ENCODE measurements at places on chromosomes 16 and 17. TPM values are rescaled to one million over a fixed set of nuclear protein-coding genes. Genes with fewer than 3 reads are reported as not detected.
A peak's percentile ranks its signal among the peaks of the same experiment; 100 is the strongest.

Gene MAF
- total RNA-seq = 106 TPM

Gene IGF2BP1
- total RNA-seq = not detected

Gene KRT34
- not detected for total RNA-seq

Gene CASKIN1
- not detected for total RNA-seq

Gene XAF1
- total RNA-seq = 50.2 TPM

DNA sequence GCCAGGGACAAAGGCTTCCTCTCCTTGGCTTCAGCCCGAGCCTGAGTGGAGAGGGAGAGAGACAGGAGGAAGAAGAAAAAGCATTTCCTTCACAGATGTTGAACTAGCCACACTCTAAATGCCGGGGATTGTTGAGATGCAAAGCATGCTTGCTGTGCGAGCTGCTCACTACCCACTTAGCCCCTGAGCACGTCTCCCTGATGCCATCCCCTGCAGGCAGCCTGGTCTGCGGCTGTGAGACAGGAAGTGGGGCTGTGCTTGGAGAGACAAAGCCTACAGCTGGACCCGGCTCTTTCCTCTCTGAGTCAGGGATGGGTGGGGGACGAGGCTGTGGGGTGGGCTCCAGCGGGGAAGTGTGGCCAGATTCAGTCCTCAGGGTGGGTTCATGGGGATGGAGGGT, 13.7 kb downstream of the WNT9B start:
- no peaks in the 10 kb centered on the region for H3K4me1 ChIP-seq
- peaks cover 17% of the 10 kb centered on the region for H3K27me3 ChIP-seq
- H3K36me3 ChIP-seq = no peaks in the 10 kb centered on the region
- H3K4me3 ChIP-seq = no peak overlapping the region

GRCh38 chr17:80738020-80738808, 193.6 kb downstream of the RPTOR start:
- H3K36me3 ChIP-seq = peaks cover 7% of the 10 kb centered on the region
- no peaks in the 10 kb centered on the region for H3K27me3 ChIP-seq
- no peak overlapping the region for H3K4me3 ChIP-seq

- H3K4me3 ChIP-seq = peak overlapping the region; percentile 40
- H3K4me1 ChIP-seq = peaks cover 12% of the 10 kb centered on the region
- no peaks in the 10 kb centered on the region for H3K27me3 ChIP-seq
- H3K36me3 ChIP-seq = no peaks in the 10 kb centered on the region
Observed at GRCh38 chr17:57045868-57046704, 39.0 kb upstream of the AKAP1 start.

DNA sequence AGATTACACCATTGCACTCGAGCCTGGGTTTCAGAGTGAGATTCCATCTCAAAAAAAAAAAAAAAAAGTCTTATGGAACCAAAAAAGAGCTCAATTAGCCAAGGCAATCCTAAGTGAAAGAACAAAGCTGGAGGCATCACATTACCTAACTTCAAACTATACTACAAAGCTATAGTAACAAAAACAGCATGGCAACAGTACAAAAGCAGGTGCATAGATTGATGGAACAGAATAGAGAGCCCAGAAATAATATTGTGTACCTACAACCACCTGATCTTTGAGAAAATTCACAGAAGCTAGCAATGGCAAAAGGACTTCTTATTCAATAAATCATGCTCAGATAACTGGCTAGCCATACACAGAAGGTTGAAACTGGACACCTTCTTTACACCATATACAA, 24.7 kb upstream of the CCL2 start:
- H3K4me3 ChIP-seq = no peak overlapping the region
- H3K27ac ChIP-seq = no peak overlapping the region
- DNase-seq = no peak
- H3K36me3 ChIP-seq = no peaks in the 10 kb centered on the region
- no peaks in the 10 kb centered on the region for H3K27me3 ChIP-seq

GRCh38 chr16:4505356-4506147, 29.4 kb downstream of the HMOX2 start:
- DNase-seq = no peak
- H3K27ac ChIP-seq = peak overlapping the region; percentile 75

DNA sequence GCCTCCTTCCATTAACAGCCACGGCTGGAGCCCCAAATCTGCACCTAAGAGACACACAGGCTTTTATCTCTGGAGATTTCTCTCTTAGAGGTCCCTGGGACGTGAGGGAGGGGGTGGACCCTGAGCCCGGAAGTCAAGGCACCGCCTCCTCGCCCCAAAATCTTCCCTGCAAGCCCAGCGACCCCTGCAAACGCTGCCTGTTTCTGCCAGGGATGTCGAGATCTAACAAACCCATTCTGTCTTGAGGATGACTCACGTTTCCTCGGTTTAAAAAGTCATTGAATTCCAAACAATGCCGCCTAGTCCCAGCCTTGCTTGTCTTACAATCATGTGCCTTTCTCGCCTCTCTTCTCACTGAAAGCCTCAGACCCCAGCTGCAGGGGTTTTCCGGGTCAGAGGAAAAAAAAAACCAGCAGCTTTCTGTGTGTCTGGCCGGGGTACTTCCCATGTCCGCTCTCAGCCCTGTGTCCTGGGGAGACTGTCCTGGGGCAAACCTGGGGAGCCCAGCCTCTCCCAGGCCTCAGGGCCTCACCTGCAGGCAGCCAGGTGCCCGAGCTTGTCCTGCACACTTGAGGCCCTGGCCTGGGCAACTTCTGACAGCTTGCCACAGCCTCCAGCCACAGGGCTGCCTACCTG, 15.4 kb downstream of the ARL2BP start:
- no peaks in the 10 kb centered on the region for H3K4me1 ChIP-seq
- no peak for DNase-seq
- H3K27me3 ChIP-seq = no peaks in the 10 kb centered on the region
- H3K4me3 ChIP-seq = no peak overlapping the region

DNA sequence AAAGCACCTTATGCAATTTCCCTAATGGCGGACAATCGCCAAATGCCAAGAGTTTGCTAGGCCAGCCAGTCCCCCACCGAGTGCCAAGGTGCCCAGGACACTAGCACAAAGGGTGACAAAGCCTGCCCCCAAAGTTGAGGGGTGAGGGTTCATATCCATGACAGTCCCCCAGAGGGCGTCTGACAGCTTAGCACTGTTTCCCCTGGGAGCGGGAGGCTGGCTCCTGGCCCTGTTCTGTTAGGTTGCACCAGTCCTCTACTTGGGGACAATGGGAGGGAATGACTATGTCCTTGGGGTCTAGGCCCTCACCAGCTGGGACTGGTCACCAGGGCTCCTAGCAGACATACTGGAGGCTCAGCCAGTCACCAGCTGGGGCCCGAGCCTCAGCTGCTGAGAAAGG, 66.9 kb downstream of the MYO18A start:
- H3K4me1 ChIP-seq = peaks cover 44% of the 10 kb centered on the region
- no peak overlapping the region for H3K27ac ChIP-seq
- peaks cover 76% of the 10 kb centered on the region for H3K36me3 ChIP-seq
- DNase-seq = no peak
- H3K4me3 ChIP-seq = no peak overlapping the region

- H3K4me1 ChIP-seq = peaks cover 10% of the 10 kb centered on the region
- DNase-seq = no peak
- H3K27me3 ChIP-seq = no peaks in the 10 kb centered on the region
- no peak overlapping the region for H3K27ac ChIP-seq
Observed at GRCh38 chr17:55580596-55581133, 69.4 kb upstream of the SMIM36 start.

- no peaks in the 10 kb centered on the region for H3K27me3 ChIP-seq
- no peaks in the 10 kb centered on the region for H3K4me1 ChIP-seq
- no peak for DNase-seq
- H3K4me3 ChIP-seq = no peak overlapping the region
- H3K27ac ChIP-seq = no peak overlapping the region
Observed at GRCh38 chr17:10318535-10318934, 54.3 kb downstream of the MYH13 start.

- H3K4me3 ChIP-seq = no peak overlapping the region
- H3K27me3 ChIP-seq = no peaks in the 10 kb centered on the region
- peaks cover 16% of the 10 kb centered on the region for H3K4me1 ChIP-seq
- H3K36me3 ChIP-seq = no peaks in the 10 kb centered on the region
- H3K27ac ChIP-seq = no peak overlapping the region
Observed at GRCh38 chr17:49580055-49580721, 4.5 kb downstream of the NXPH3 start.

DNA sequence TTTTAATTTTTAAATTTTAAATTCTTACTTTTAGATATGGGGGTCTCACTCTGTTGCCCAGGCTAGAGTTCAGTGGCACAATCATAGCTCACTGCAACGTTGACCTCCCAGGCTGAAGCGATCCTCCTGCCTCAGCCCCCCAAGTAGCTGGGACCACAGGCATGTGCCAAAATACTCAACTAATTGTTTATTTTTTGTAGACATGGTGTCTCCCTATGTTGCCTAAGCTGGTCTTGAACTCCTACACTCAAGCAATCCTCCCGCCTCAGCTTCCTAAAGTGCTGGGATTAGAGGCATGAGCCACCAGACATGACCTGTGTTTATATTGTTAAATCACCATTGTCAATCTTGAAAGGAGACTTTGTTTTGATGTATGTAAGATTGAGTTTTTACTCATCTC, 332.2 kb downstream of the WWOX start:
- no peak overlapping the region for H3K27ac ChIP-seq
- H3K4me3 ChIP-seq = no peak overlapping the region
- no peak for DNase-seq
- H3K27me3 ChIP-seq = no peaks in the 10 kb centered on the region
- H3K4me1 ChIP-seq = no peaks in the 10 kb centered on the region

DNA sequence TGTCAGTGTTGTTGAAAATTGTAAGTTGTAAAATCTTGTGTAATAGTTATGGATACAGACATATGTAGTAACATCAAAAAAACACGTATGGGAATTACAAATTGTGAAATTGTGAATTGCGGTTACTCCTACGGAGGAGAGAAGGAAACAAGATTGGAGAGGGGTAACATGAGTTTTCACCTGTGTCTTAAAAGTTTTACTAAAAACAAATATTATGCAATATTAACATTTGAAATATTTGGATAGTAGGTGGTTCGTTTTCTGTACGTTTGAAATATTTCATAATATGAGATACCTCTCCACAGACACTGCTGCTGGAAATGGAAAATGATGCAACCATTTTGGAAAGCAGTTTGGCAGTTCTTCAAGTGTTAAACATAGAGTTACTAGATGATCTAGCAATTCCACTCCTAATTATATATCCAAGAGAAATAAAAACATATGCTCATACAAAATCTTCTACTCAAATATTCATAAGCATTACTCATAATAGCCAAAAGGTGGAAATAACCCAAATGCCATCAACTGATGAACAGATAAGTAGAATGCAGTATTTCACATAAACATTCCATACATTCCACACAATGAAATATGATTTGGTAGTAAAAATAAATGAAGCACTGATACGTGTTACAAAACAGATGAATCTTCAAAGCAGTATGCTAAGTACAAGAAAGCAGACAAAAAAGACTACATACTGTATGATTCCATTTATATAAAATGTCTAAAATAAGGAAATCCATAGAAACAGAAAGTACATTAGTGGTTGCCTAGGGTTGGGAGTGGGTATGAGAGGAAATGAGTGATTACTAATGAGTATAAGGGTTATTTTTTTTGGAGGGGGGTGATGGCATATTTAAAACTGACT, 40.7 kb upstream of the ABCA10 start:
- H3K4me1 ChIP-seq = no peaks in the 10 kb centered on the region
- no peak overlapping the region for H3K27ac ChIP-seq
- H3K27me3 ChIP-seq = no peaks in the 10 kb centered on the region
- no peak overlapping the region for H3K4me3 ChIP-seq
- no peak for DNase-seq
- H3K36me3 ChIP-seq = no peaks in the 10 kb centered on the region

DNA sequence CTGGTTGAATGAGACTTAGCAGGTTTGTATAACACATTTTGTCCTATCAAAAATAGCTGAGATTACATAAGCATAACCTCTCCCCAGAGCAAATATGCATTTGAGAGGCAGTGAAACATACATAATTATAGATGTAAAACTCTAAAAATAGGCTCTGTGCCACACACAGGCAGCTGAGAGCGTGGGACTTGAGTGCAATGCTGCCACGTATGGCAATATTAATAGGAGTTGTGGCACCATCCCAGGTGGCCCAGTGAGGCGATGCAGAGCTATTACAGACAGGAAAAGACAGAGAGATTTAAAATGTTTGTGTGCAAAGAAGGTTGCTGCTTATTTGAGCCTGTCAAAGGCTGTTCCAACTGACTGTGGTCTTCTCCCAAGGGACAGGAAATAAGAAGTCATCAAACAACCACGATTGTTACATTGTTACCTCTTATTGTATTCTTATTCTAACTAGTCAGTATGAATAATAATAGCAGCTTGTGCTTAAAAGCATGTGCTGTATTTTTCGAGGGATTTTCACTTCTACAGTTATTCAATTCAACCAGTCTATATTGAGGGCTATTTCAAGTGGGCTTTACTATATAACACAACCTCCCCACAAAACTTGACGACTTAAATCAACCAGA, 116.5 kb downstream of the SALL1 start:
- H3K4me3 ChIP-seq = no peak overlapping the region
- H3K36me3 ChIP-seq = no peaks in the 10 kb centered on the region
- no peak overlapping the region for H3K27ac ChIP-seq
- no peak for DNase-seq
- H3K27me3 ChIP-seq = no peaks in the 10 kb centered on the region
- H3K4me1 ChIP-seq = no peaks in the 10 kb centered on the region

- peak; percentile 50 for DNase-seq
- H3K4me3 ChIP-seq = peak overlapping the region; percentile 19
- H3K27me3 ChIP-seq = no peaks in the 10 kb centered on the region
- H3K36me3 ChIP-seq = no peaks in the 10 kb centered on the region
- peak overlapping the region; percentile 73 for H3K27ac ChIP-seq
Observed at GRCh38 chr17:15409721-15410250, 57.6 kb downstream of the CDRT4 start.

DNA sequence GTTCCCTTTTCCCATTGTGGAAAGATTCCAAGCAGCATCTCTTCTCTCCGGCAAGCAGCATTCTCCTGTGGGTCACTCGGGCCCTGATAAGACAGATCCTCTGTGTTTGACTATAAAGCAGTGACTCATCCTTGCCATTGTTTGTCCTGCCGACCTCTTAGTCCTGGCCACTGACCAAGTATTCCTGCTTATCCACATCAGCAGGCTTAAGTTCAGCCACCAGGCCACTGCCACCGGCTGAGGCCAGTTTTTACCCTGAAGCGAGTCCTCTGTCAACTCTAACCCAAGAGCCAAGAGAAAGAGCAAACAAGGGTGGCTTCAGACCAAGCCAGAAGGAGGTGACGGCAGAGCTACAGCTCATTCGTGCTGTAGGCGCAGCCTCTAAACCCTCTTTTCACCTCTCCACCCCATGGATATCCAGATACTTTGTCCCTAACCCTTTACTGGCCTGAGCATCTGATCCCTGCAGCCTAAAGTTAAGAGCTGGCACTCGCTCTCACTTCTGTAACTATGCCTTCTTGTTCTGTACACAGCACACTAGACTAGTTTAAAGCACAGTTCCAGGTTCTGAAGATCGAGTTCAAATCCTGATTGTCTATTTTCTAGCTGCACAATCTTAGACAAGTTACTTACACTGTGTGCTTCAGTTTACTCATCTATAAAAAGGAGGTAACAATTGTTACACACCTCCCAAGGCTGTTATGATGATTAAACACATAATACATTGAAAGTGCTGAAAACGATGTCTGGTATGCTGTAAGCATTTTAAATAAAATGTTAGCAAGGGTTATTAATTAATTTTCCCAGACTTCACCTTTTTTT, 31.0 kb downstream of the SOX9 start:
- peaks cover 9% of the 10 kb centered on the region for H3K4me1 ChIP-seq
- H3K4me3 ChIP-seq = no peak overlapping the region
- no peak for DNase-seq

All from tibial nerve (tissue), 4 donors.